ENCODE measurements at places on chromosomes 2 and 18.

GRCh38 chr2:23828256-23828980 is 98.5 kb downstream of the ATAD2B start:
- DNase-seq: no peak

DNA sequence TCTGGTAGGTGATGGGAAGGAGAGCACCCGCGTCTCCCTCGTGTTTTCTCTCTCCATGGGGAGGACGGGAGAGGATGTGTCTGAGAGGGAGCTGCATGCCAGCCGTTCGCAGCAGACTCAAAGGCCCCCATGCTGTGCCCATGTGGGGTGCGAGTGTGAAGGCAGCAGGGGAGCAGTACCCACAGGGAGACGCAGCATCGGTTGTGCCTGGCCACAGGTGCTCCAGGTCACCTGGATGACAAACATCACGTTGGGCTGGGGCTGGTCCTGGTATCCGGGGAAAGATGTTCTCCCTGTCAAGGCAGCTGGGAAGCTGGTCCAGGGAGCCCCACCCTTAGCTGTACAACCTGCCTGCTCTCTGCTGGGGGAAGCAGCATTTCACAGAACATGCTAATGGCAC is 119.5 kb upstream of the SALL3 start:
- no peak for DNase-seq

- DNase-seq: peak; percentile 84
Observed at GRCh38 chr2:179218848-179219594, 45.6 kb downstream of the SESTD1 start.

DNA sequence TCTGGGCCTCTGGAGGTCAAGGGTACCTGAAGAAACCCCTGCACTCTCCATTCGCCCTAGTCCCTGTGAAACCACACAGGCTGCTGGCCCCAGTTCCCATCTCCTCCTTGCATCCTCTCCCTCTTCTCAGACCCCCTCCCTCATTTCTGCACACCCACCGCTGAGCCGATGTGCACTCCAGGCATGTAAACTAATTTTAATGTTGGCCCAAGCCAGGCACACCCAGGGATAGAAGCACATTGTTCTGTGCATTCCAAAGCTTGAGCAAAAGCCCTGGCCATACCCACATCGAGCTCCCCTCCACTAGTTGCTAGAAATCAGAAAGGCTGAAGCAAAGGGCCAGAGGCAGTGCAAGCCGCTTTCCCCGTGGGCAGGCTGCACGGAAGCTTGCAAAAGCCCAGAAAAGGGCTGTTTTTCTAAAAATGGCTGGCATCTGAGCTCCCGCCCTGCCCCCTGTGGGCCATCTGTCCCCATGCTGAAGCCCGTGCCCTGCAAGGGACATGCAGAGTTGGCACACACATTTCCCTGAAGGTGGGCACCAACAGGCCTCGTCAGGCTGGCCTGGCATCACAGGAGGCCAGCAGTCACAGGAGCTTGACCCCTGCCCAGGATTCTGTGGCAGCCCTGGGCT is 181.6 kb downstream of the SMAD7 start:
- no peak for DNase-seq

- no peak for DNase-seq
Observed at GRCh38 chr2:30656079-30656478, 151.2 kb downstream of the CAPN13 start.

- DNase-seq: no peak
Observed at GRCh38 chr2:121291251-121291580, 6.2 kb upstream of the TFCP2L1 start.

DNA sequence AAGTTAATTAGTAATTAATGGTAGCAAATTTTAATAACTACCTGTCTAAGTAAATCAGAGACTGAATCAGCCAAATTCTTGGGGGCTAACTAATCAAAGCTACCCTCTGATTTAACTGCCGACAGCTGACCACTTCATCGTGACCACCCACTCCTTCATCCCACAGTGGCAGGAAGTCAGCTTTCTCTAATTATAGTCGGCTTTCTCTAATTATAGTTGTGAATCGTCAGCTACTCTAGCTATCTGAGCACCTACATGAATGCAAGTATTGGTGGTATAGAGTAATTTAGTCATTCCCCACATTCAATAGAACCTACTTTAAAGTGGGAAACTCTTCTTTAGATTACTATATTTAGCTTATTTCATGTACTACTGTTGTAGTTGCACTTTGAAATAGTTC is 185.5 kb downstream of the PTGR3 start:
- DNase-seq: no peak

DNA sequence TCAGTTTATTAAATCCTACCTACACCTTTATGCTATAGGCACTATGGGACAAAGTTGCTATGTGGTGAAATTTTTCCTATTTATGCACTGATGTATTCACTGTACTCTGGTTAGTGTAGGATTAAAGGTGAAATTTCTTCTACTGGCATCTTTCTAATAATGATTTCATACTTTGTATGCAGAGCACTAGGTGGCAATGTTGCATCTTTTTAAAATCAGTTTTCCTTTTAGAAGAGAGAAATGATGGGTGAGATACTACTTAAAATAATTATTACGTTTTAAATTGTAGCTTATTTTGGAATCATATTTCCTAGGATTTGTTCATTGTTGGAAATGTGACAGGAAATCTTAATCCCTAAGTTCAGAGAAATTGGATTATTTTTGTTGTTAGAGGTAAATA is 150.9 kb downstream of the CD8B2 start:
- DNase-seq: peak; percentile 69

DNA sequence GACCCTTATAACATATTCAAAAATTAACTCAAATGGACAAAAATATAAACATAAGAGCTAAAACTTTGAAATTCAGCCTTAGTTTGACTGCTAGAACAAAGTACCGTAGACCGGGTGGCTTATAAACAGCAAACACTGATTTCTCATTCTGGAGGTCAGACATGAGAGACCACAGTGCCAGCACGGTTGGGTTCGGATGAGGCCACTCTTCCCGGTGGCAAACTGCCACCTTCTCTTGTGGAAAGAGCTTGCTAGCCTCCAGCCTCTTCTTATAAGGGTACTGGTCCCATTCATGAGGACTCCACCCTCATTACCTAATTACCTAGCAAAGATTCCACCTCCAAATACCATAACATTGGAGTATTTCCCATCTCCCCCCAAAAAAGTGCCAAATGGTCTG is 91.3 kb downstream of the FAM210A start:
- no peak for DNase-seq

GRCh38 chr2:170190172-170190571 is 12.2 kb downstream of the MYO3B start:
- DNase-seq: no peak

GRCh38 chr18:48140731-48141130 is 210.3 kb upstream of the SMAD2 start:
- DNase-seq: no peak

GRCh38 chr18:76380791-76381405 is 114.1 kb downstream of the ZNF516 start:
- no peak for DNase-seq

- DNase-seq: no peak
Observed at GRCh38 chr2:99811544-99811943, 321.7 kb upstream of the REV1 start.

DNA sequence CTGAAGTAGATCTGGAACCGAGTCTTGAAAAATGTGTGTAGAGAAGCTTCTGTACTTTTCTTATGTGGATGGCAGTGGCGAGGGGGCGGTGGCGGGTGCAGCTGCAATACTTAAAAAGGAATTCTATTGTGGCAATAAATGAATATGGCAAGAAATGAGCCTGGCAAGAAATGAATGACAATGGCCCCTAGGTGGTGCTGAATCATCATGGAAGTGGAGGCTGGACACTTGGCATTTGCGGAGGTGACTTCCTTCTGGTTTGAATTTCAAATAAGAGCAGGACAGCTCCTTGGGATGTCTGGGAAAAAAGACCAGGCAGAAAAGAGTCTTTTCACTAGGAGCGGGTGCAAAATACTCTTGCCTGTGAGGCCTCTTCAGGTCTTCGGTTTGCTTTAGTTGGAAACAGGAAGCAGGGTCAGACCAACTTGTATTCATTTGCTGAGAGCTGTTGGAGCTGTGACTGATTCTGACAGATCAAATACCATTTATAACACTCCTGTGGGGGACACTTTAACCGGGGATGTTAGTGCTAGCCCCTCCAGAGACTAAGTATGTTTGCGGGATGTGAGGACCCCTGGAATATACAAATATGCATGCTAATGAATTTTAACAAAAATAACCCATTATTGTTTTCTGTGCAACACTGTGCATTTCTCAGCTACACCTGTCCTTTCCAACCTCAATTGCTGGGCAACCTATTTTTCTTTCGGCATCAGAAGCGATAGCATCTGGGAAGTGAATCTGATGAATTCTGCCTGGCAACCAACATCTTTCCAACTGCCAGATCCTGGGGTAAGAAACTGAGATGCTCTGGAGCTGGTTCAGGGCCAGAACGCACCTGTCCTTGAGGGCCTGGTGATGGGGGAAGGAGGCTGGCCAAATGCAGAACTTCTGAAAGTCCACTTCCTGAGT is 35.4 kb downstream of the FASTKD2 start:
- peak; percentile 92 for DNase-seq

DNA sequence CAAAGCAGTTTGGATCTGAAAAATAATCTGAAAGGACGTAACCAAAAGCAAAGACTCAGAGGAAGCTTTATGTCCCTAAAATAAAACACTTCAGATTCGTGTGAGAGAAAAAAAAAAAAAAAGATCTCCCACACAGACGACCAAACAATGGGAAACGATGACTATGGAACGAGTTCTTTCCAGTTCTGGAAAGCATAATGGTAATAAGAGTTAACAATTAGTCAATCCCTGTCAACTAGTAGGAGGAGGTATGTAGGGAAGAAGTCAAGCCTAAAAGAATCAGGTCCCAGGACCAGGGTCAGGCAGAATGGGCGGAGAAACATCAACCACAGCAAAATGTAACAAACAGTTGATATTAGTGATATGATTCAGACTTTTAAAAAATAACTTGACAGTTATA is 170.3 kb upstream of the SETBP1 start:
- no peak for DNase-seq

GRCh38 chr2:88735853-88736252 is 44.4 kb downstream of the RPIA start:
- DNase-seq: no peak

GRCh38 chr2:174120346-174120745 is 128.0 kb downstream of the OLA1 start:
- no peak for DNase-seq

DNA sequence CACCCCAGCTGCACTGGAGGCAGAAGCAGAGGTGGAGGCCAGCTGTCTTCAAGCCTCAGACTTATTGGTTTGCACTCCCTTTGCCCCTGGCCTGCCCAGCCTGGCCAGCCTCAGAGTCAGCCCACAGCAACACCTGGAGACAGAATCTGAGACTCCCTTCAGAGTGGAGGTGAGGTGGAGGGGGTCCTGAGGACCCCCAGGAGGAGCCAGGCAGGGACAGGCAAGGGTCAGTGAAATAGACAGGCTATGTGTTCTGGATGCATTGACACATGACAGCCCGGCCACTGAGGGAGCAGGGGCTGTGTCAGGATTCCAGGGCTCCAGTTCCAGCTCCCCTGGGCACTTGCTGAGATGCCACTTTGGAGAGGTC is 309.7 kb downstream of the MYCN start:
- DNase-seq: no peak

DNA sequence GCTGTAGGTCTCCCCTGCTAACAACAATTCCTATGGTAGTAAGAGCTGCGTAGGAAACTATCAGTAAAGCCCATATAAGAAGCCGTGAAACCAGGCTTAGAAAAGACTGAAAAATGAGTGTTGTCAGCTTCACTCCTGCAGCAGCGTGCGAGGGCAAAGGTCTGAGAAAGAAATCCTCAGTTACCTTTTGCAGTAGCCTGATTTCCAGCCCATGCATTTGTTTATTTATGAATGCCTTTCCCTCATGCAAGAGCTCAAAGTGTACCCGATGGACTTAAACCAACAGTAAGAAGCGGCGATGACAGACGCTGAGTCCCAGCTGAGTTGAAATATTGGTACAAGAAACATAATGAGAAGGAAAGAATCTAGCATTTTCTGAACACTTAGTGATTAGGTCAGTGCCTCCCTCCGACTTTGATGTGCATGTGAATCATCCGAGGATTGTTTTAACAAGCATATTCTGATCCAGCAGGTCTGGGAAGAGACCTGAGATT is 15.0 kb upstream of the POLI start:
- DNase-seq: peak; percentile 10

DNA sequence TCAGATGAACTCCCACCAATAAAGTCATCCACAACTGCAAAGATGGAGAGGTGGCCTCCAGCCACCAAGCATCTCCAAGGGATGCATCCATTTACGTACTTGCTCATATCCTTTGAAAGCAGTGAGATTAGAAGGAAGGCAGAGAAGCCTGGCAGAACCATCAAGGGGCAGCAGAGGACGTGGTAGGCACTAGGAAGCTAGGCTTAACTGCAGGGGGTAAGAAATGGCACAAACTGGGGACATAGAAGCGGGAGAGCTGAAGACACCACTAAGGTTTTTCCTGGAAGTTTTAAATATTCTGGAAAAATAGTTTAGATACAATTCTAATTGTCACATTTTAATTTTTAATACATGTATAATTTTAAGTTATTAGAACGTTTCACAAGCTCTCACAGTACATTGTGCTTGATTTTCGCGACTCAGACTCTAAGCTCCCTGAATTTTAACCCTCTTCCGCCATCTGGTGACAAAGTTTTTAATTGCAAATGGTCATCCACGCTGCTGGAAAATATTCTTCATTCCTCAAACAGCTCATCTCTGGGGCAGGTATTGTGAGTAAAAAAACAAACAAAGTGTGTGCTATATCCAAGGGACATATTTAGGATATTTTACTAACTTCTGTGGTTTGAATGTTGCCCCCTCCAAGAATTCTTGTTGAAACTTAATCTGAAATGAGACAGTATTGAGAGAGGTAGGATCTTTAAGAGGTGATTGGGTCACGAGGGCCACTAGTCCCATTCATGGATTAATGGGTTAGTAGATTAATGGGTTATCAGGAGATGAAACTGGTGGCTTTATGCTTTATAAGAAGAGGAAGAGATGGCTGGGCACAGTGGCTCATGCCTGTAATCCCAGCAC is 1.6 kb upstream of the PSTPIP2 start:
- peak; percentile 90 for DNase-seq

DNA sequence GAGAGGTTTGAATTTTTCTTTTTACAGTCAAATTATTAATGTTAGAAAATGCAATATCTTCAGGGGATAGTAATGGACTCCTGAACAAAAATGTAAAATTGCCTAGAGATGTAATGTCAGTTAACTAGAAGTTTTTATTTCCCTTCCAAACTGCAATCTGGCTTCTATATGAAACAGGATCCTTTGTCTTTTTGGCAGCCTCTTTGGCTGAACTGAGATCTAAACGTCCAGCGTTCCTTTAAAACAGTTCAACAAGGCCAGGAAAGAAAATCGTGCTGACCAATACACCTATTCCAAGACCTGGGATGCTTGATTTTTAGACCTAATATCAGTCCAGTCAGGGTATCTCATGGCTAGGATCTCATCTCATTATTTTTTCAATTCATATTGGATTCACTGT is 245.5 kb downstream of the FIGN start:
- DNase-seq: peak; percentile 16

DNA sequence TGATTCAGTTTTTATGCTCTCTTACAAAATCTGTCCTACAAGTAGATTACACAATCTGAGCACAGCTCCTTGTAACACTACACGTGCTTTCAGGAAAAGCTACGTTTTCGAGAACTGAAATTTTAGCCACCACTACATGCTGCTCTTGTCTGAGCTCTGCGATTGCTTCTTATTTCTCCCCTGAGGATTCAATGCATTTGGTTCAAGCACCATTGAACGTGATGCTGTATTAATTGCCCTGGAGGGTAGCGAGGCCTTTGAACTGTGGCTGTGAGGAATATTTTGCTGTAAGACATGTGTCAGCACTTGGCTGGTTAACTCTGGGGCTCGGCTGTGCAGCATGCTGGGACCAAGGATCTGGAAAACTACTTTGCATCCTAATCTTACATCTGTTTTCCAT is 405.8 kb downstream of the EPHA4 start:
- peak; percentile 56 for DNase-seq

All from tongue (tissue), 3 donors.